ENCODE measurements at places on chromosomes 7 and 10.

DNA sequence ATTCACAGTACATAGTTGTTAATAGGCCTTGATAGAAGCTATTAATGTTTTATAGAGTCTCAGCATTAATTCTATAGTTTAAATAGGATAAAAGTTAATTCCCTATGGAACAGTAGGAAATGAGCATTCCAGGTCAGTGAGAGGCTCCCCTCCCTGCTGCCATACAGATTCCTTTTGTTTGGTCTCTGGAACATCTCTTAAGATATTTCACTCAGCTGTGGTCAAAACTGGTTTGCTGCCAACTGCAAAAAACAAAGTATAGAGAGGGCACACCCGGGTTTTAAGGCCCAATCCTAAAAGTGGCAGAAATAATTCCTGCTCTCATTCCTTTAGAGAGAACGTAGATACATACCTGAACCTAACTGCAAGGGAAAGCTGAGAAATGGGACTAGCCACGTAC lies 51.3 kb downstream of the MDFIC start:
- no peak for DNase-seq

- no peak for DNase-seq
These were observed 202.3 kb upstream of the ZNF32 start for GRCh38 chr10:43851030-43851429.

- no peak for DNase-seq
These were observed 59.9 kb downstream of the MAP3K8 start for GRCh38 chr10:30493609-30494530.

GRCh38 chr10:36669615-36670352 lies 455.6 kb upstream of the ANKRD30A start:
- no peak for DNase-seq

- no peak for DNase-seq
These were observed 105.7 kb upstream of the INSIG1 start for GRCh38 chr7:155191901-155192478.

GRCh38 chr7:116691664-116692063 lies 19.7 kb downstream of the MET start:
- DNase-seq, result no peak

DNA sequence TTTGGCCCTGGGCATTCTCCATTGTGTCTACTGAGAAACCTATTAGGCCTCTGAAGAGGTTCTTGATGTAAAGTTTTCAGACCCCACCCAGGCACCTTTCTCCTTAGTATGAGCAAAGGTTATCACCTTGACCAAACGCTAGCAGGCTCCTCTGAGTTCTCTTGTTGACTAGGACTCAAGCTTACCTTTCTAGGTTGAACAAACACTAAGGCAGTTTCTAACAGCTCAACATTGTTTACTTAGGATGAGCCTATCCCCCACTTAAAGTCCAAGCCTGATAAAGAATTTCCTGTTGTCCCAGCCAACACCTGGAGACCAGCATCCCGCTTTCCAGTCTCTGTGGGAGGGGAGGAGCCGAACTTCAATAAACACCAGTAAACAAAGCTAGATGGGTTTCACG lies 26.3 kb upstream of the ITGB8 start:
- DNase-seq, result no peak

GRCh38 chr10:103696411-103697145 lies 158.8 kb downstream of the SH3PXD2A start:
- DNase-seq, result no peak

DNA sequence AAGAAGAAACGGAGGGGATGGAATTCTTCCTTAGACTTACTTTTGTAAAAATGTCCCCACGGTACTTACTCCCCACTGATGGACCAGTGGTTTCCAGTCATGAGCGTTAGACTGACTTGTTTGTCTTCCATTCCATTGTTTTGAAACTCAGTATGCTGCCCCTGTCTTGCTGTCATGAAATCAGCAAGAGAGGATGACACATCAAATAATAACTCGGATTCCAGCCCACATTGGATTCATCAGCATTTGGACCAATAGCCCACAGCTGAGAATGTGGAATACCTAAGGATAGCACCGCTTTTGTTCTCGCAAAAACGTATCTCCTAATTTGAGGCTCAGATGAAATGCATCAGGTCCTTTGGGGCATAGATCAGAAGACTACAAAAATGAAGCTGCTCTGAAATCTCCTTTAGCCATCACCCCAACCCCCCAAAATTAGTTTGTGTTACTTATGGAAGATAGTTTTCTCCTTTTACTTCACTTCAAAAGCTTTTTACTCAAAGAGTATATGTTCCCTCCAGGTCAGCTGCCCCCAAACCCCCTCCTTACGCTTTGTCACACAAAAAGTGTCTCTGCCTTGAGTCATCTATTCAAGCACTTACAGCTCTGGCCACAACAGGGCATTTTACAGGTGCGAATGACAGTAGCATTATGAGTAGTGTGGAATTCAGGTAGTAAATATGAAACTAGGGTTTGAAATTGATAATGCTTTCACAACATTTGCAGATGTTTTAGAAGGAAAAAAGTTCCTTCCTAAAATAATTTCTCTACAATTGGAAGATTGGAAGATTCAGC lies 158.7 kb upstream of the LANCL2 start:
- no peak for DNase-seq

GRCh38 chr7:157708919-157709295 lies 372.1 kb downstream of the DNAJB6 start:
- no peak for DNase-seq

DNA sequence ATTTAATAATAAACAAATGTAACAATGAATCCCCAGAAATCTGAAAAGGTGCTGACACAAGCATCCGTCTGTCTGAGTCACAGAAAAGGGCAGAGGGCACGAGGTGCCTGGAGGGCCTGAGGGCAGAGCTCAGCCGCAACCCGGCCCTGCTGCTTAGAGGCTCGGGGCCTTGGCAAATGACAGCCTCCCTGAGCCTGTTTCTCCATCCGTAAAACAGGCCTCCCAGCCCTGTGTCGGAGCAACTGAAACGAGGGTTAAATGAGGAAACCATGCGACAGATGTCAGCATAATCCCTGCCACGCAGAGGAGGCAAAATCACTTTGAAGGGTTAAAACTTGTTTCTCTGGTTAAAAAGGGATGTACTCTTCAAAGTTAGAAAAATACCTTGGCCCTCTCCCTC lies 24.9 kb downstream of the NUDT1 start:
- DNase-seq, result no peak

GRCh38 chr10:62437696-62438095 lies 63.5 kb downstream of the ZNF365 start:
- peak; percentile 1 for DNase-seq

- DNase-seq, result no peak
These were observed 5.4 kb upstream of the SUV39H2 start for GRCh38 chr10:14873090-14873760.

DNA sequence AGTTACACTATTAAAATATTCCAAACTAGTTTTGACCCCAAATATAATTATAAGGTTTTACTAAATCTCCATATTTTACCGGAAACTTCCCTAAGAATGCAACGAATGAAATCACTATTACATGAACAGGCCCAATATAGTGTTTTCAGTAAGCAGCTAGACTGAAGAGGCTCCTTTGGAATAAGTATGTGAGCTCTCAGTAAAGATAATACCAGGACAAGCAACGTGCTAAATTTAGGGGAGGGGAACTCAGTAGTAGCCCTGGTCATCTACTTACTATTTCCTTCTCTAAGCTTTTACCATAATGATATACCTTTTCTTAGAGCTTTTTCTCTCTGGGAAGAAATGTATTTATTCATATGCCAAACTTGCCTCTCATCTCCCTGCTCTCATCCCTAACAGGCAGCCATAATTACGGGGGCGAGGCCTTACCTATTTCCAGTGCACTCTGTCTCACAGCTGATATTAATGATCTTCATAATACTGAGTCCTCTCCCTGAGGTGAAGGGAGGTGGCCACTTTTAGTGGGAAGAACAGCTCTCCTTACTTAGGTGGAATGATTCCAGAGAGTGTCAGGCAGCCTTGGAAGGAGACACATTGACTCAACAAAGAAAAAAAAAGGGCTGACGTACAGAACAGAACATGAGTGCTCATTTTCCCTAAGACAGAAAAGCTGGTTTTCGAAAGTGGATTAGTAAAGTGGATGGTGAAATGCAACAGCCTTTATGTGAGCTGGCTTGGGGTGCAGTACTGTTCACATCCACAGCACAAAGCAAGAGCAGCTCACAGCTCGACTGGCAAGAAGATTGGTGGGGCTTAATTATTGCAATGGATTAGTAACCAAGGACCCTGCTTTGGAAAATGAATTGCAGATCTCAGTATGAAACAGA lies 165.4 kb downstream of the GLI3 start:
- DNase-seq, result no peak

- no peak for DNase-seq
These were observed 73.6 kb downstream of the OTUD1 start for GRCh38 chr10:23512355-23513058.

- peak; percentile 18 for DNase-seq
These were observed 2.8 kb downstream of the TET1 start for GRCh38 chr10:68562661-68563570.

DNA sequence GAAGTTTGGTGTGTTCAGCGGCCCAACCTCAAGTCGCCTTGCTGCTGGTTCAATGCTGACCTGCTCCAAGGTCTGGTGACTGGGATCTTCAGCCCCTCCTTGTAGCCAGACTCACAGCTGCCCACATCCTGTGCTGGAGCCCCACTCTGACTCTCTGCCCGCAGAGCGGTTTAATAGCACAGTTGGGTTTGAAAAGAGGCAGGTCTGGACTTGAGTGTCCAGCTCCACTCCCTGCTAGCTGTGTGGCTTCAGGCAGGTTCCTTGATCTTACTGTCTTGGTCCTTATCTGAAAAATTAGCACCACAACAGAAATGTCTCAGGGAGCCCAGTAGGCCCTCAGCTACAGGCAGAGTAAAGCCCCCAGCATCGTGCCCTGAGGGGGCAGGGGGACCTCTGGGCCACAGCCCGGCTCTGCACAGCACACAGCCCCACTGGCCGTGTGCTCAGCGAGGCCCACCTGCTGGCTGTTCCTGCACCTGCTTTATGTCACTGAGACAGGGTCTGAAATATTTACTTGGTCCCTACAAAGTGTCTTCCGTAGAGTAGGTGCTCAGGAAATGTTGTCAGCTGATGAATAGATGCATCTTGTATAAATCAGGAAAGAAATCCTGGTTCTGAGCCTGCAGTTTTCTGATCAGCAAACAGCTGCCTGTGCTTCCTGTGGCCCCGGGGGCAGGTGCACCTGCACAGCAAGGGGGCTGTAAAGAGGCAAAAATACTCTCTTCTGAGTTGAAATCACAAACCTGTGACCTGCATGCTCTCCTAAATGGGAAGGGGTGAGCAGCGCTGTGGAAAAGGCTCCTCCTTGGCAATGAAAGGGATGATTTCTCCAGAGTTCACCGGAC lies 155.5 kb downstream of the SVIL start:
- no peak for DNase-seq

DNA sequence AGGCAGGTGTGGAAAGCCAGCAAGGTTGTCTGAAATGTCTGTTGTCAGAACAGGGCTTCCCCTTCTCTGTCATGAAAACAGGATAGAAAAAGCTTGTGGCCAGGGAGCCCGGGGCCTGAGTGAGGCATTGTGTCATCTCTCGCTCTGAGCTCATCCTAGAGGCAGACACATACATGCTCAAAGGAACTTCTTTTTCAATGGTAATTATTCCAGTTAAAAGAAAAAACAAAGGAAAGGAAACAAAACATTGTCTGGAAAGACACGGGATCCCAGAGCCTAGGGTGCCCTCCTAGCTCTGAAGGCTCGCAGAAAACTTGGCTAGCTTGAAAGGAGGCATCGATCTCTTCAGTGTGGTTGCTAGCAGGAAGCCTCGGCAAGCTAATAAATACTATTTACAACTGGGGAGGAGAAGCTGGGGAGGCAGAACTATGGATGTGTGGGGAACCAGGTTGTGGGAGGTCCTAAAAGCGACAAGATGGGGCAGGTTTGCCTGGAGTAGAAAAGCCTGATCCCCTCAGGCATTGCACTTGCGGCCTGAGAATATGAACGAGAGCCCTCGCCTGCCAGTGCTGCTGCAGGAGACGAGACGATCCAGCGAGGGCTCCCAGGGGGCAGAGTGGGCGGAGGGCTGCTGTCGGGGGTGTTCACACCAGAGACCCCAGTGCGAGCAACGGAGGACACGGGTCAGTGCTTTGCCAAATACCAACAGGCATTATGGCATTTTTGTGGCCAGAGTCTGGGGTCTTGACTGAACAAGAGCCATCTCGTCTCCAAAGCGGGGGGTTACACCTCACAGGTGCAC lies 32.8 kb upstream of the DGKI start:
- no peak for DNase-seq

GRCh38 chr7:51318001-51318400 lies 1.4 kb upstream of the COBL start:
- DNase-seq, result no peak

DNA sequence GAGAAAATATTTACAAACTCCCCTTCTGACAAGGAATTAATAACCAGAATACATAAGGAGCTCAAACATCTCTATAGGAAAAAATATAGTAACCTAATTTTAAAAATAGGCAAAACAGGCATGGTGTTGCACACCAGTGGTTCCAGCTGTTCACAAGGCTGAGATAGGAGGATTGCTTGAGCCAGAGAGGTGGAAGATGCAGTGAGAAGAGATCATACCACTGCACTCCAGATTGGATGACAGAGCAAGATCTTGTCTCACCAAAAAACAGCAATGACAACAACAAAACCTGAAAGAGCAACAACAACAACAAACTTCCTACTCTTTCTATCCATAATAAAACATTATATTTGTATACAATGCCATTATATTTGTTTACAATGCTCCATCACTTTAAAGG lies 304.4 kb upstream of the CNTNAP2 start:
- no peak for DNase-seq

- DNase-seq, result no peak
These were observed 30.7 kb upstream of the PRKAR1B start for GRCh38 chr7:757741-758163.

All from NCI-H2227 treated with DMSO at 0.1 percent for 48 hours (cell line).